ENCODE measurements at places on chromosomes 2 and 18.

GRCh38 chr18:50748243-50749229 lies 71.3 kb downstream of the MRO start:
- no peak for DNase-seq

DNA sequence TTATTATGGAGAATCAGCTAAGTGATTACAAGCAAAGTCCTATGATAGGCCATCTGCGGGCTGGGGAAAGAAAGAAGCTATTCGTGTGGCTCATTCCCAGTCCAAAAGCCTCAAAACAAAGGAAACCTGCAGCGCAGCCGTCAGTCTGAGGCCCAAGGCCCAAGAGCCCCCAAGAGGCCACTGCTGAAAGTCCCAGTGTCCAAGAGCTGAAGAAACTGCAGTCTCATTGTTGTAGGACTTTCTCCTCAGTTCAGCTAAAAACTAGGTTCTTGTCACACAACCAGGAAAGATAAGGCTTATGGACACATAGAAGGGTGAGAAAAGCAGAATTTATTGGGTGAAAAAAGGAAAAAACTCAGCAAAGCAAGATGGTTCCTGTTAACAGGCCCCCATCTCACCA lies 143.2 kb downstream of the RHBDD1 start:
- DNase-seq = no peak

GRCh38 chr2:44935729-44936098 lies 5.8 kb upstream of the SIX3 start:
- no peak for DNase-seq

- DNase-seq = no peak
These were observed at the start of gene INPP5D for GRCh38 chr2:233059797-233060500. Gene INPP5D, plus strand, starts transcription at chr2:233060342. Its CDS starts 137 bp downstream, at chr2:233060479.

GRCh38 chr2:138455275-138455674 lies 46.3 kb upstream of the SPOPL start:
- no peak for DNase-seq

DNA sequence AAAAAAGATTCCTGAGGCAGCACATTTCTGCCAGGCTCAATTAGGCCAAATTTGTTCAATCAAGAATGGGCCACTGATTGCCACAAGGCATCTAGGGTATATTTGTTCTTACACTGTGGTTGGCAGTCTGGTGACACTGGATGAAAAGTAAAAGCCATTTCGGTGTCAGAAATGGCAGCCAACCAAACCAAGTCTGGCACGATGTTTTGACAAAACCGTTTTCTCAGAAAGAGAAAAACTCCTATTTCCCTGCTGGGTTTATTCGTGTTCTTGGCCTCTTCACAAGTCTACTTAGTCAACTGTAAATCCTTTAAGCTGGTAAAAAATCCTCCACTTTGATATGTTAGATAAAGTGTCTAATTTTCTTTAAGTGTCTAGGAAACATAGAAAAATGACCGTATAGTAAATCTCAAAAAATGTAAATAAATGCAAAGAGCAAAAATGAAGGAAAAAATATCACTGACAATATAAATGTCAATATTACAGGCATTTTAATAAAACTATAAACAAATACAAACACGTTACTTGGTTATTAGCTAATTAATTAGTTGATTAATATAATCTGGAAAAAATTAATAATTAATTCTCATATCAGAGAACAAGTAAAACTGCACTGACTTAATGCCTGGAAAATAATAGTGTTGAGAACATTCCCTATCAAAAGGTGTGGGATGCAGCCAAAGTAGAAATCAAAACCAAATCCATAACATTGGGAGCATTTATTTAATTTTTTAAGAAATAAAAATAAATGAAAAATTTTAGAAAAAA lies 182.0 kb upstream of the ZNF804A start:
- DNase-seq = no peak

GRCh38 chr2:25375989-25376545 lies 34.3 kb upstream of the DNMT3A start:
- no peak for DNase-seq

GRCh38 chr2:234615643-234616356 lies 118.9 kb upstream of the ARL4C start:
- DNase-seq = no peak

- DNase-seq = no peak
These were observed 92.9 kb upstream of the CYP1B1 start for GRCh38 chr2:38168710-38169480.

DNA sequence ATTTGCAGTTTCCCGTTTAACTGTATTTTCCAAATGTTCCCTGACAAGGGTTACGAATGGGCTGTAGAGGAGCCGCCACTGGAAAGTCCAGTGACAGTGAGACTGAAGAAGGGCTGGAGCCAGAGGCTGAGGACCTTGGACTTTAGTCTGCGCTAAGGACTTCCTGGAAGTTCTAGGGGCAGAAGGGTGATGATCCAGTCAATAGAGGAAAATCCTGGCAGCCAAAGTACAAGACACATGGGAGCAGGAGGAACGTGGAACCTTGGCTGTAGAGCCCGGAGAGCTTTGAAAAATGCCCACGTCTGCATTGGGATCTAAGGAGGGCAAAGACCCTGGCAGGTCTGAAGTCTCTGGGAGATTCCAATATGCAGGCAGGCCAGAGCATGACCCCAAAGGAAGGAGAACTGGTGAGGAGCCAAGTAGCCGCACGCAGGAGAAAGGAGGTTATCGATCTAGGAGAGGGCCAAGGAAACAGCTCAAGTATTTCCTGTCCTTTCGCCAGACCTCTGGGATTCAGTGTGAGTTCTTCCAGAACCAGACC lies 28.5 kb downstream of the MBP start:
- DNase-seq = no peak

- DNase-seq = no peak
These were observed 134.5 kb upstream of the CAB39 start for GRCh38 chr2:230578106-230578505.

DNA sequence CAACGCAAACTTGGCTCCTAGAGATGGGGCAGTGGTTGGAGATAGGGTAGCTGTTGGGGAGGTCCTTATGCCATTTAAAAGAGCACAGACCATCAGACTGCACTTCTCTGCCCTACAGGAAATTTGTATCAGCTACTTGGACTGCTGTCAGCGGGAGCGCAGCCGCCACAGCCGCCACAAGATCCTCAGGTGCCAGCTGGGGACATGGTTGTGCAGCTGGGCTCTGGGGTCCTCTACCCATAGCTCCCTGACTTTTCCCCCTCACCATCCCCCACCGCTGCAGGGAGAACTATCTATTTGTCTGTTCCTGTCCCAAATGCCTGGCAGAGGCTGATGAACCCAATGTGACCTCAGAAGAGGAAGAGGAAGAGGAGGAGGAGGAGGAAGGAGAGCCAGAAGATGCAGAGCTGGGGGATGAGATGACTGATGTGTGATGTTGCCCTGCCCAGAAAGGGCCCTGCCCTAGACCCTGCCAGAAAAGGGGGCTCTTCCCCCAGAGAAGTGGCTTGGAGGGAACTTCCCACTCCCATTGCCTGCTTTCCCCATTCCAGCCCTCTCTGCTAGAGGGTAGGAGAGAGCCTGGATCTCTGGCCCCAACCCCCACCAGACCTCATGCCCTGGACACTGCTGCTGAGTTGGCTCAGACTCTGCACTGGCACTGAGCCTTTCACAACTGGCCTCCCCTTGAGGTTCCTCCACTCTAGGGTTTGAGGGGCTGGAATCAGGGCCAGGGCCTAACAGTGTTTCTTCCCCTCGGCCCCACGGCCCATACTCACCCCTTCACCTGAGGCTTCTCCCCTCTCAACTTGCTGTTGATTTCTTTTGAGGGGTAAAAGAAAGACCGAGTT lies 7.3 kb downstream of the PRADC1 start:
- DNase-seq = no peak

DNA sequence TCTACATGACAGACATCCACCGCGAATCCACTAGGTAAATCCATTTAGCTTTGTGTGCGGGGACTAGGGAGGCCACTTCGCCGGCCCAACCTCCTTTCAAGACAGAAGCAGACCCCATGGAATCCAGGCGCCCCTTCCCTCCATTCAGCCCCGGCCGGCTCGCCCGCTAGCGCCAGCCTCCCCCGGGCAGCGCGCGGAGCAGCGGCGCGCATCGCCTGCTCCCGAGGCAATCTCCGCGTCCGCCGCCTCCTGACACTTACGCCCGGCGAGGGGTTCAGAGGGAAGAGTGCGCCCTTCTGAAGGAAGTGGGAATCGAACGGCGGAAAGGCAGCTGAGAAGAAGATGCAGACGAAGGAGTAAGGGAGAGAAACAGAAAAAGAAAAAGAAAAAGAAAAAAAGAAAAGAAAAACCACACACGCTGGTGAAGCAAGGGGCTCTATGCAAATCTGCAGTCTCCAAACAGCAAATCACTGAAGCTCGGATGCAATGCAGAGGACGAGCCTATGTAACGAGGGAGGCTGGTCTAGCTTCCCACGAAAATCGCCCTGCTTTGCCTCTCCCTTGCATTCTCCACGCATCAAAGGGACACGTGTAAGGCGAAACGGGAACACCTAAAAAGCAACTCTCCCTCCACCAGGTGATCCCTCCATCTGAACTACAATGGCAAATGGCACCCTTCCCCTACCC lies 684.4 kb downstream of the NRXN1 start:
- no peak for DNase-seq

- DNase-seq = no peak
These were observed 174.8 kb downstream of the PRPF40A start for GRCh38 chr2:152542337-152542994.

- DNase-seq = no peak
These were observed 76.4 kb upstream of the UXS1 start for GRCh38 chr2:106270471-106270891.

DNA sequence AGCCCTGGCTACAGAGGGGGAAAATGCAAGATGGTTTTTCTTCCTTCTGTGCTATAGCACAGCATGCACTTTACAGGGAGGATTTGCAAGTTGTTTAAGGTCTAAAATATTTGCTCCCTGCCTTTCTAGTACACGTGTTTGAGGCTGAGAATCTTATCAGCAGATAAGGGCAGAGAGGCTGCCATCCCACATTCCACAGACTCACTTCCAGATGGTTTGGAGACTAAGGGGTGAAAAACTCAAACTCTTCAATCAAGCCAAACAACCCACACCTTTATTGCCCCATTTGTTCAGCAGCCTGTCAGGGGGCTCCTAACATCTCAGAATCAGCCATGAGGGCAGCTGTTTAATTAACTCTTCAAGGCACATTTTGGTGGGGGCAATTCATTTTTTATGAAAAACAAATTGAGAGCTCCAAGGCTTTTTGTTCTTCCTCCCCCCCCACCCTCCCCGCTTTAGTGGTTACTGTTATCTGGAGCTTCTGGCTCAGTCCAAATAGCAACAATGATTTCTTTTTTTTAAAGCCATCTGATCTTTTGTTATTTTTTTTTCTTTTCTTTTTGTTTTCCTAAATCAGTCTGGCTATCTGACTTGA lies 242.6 kb upstream of the NT5C1B start:
- DNase-seq = no peak

Data from stimulated activated CD8-positive, alpha-beta memory T cell treated with anti-CD3 and anti-CD28 coated beads, Interleukin-7, amount 100 ng/mL, for 48 hours (primary cell).